ENCODE measurements at places on chromosomes 7 and 10.

- DNase-seq = no peak
Measured at GRCh38 chr7:121072826-121073225, 84.3 kb downstream of the CPED1 start.

- no peak for DNase-seq
Measured at GRCh38 chr10:88182601-88182930, 319.1 kb downstream of the PTEN start.

GRCh38 chr7:54015251-54015650, 526.9 kb upstream of the VSTM2A start:
- DNase-seq = no peak

- no peak for DNase-seq
Measured at GRCh38 chr10:5523796-5524574, 776 bp upstream of the CALML3 start.

GRCh38 chr10:59793919-59794318, 40.7 kb upstream of the MRLN start:
- no peak for DNase-seq

DNA sequence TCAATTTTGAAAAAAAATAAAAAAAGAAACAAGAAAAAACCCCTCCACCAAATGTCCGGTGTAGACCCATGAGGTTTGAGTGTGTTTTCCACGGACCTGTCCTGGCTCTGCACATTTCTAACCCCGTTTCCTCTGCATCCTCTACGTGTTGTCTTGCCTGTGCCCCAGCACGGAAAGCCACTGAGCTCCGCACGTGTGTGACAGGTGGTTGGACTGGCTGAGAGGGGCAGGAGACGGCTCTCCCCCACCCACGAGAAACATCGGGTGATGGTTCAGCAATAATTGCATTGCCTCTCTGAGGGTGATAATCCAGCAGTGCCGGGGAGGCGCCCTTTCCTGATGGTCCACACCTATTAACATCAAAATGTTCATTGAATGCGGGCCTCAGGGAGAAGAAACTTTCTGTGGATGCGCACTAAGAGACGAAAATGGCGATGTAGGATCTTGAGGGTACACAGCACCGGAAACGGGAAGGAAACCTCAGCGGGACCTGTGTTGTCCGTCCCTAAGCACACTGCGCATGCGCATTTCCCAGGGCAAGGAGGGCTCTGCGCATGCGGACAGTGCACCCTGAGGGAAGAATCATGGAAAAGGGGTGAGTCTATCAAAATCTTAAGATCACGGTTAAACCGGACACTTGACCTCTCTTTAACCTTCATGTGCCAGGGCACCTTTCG, 470.1 kb upstream of the ADARB2 start:
- no peak for DNase-seq

- no peak for DNase-seq
Measured at GRCh38 chr7:57424515-57425238, 25.3 kb upstream of the ZNF716 start.

GRCh38 chr10:132742837-132743194, 43.1 kb downstream of the NKX6-2 start:
- DNase-seq = no peak

DNA sequence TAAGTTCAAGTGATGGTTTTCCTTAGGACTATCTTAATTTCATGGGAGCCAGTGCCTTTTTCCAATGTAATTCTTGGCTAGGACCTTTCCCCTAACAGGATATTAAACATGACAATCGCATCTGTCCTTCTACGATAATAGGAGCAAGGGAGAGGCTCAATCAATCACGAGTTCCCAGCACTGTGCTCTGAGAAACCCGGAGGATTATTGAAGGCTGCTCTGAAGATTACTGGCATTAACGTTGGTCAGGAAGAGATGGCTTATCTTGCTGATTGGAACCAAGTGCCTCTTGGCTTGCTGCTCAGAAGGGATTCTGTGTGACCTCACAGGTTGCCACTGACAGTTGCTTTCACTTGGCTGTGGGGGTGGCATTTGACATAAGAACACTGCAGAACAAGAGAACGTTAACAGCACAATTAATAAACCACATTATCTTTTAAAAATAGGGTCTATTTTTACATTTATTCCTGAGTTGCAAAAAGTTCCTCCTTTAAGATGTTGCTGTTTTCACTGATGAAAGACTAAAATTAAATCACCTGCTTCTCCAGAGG, 252.1 kb upstream of the TAC1 start:
- no peak for DNase-seq

GRCh38 chr7:139426258-139427028, 57.0 kb downstream of the KLRG2 start:
- no peak for DNase-seq

DNA sequence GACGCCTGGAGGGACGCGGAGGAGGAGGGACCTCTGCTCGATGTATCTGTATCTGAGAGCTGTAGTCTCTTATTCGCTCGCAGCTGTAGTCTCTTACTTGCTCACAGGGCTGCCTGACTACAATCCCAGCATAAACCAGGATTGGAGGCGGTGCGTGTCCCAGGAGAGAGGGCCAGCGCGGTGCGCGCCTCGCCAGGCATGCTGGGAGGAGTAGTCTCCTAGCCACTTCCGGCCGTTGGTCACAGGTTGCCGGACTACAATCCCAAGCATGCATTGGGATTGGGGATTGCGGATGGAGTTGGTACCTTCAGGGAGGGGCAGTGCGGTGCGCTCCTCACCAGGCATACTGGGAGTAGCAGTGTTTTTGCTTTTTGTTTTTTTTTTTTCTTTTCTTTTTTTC, 421.7 kb upstream of the NUPR2 start:
- no peak for DNase-seq

GRCh38 chr10:5835446-5836095, 22.3 kb upstream of the GDI2 start:
- DNase-seq = no peak

- no peak for DNase-seq
Measured at GRCh38 chr10:122639801-122640200, 59.8 kb downstream of the C10orf120 start.

DNA sequence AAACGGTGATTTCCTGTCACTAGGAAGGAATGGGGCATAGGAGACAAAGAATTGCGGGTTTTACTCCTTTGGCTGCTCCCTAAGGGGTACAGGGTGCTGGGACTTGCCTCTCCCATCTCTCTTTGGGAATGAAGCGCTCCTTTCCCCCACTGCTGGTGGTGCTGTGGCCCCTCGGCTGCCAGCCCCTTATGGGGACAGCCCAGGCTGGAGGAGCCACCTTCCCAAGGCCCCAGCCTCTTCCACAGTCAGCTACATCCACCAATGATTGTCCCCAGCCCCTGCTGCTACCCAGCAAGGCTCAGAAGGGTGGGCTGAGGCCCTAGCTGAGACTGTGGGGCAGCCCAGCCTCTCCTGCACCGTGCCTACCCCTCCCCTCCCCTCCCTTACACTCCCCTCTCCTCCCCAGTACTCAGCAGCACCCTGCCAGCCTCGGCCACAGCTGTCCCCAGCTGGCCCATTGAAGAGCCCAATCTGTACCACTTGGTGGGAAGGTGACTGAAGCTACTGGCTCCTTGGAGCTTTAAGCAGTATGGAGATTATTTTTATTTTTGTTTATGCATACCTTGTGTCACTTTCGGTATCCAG, 19.0 kb downstream of the PRKAG2 start:
- DNase-seq = peak; percentile 8

DNA sequence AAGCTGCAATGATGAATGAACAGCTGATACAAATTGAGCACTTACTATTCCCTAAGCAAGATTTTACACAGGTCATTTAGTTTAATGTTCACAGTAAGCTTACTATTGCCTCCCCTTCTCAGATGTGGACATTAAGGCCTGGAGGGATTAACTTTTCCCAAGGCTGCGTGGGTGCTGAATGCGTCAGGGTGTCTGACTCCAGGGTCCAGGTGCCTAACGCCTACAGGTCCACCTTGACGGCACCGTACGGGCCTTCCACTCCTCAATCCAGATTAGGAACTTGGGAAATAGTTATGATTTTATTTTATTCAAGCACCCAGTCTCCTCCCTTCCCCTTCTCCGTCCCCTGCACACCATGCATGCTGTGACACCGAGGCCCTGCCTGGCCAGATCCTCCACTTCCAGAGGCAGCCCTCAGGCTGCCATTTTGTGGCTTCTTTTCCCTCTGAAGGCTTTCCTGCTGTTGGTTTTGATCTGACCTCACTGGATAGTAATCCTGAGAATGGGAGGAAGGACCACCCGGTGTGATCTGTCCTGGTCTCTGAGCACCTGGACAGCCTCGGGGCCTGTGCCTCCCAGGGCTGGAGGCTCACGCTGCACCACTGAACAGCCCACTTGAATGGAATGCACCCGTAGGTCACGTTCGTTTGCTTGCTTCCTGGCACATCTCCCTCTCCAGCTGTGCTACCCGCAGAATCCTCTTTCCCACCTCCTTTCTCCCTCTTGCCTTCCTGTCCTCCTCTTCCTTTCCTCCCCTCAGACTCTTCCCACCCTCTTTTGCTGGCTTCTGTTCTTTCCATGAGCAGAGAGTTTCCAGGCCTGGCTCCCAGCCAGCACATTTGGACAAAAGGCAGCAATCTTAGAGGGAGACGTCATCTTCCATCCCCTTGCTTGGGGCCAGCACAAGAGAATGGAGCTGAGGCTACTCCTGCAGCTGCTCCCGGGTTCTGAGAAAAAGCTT, 14.4 kb downstream of the DENND2A start:
- peak; percentile 64 for DNase-seq

GRCh38 chr7:43758822-43759683, 573 bp downstream of the BLVRA start:
- DNase-seq = peak; percentile 68

DNA sequence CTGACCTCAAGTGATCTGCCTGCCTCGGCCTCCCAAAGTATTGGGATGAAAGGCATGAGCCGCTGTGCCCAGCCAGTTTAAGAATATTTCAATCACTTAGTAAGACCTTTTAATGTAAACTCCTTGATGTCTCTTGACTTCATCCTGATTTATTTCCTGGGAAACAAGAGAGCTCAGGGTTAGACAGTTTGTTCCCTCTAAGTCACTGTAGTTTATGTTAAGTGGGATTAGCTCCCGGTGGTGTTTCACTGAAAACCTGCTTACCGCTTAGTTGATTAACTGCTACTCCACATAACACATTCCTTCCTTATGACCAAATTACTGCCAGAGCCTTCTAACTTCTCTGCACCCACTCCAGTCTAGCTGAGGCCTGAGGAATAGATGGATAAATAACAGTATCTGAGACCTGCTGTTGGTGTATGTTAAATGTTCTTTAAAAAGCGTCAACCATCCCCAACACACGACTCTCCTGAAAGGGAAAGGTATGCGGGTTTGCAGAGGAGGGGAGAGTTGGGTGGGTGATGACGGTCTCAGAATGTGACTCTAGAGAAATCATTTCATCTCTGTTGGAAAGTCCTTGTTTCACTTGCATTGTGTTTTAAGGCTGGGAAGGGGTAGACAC, 48.7 kb downstream of the CREB3L2 start:
- DNase-seq = no peak

DNA sequence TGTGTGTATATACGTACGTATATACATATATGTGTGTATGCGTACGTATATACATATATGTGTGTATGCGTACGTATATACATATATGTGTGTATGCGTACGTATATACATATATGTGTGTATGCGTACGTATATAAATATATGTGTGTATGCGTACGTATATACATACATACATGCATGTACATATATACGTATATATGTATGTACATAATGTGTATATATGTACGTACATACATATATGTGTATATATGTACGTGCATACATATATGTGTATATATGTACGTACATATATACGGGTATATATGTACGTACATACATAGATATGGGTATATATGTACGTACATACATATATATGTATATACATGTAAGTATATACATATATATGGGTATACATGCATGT, 332.1 kb downstream of the CRPPA start:
- DNase-seq = no peak

DNA sequence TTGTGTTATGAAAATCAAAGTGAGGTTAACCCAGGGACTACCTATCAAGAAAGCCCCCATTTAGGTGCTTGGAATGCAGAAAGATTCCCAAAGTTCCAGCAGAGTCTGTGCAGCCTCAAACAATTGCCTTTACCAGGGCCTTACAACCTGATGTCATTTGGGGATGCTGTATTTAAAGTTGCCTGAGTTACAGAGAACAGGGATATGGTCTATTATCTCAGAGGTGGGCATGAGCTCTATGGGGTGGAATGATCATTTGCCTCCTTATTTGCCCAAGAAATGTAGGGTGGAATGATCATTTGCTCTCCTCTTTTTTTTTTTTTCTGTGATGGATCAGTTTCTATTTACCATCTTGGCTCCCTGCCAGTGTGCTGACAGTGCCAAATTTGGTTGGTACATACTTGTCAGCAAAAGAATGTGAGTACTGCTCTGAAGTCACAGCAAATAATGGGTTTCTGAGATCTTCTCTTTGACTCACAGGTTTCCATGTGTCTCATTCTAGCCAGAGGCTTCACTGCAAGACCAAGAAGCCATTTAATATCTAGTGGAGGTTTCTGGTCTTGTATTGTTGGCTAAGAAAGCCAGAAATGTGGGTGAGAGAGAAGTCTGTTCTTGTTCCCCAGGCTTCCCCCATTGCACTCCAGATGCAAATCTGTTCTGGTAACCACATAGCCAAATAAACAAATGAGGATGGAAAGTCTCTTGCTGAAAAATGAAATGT, 45.5 kb upstream of the ZNRF2 start:
- DNase-seq = peak; percentile 73

GRCh38 chr7:130844811-130845580, 111.0 kb upstream of the KLF14 start:
- DNase-seq = no peak

DNA sequence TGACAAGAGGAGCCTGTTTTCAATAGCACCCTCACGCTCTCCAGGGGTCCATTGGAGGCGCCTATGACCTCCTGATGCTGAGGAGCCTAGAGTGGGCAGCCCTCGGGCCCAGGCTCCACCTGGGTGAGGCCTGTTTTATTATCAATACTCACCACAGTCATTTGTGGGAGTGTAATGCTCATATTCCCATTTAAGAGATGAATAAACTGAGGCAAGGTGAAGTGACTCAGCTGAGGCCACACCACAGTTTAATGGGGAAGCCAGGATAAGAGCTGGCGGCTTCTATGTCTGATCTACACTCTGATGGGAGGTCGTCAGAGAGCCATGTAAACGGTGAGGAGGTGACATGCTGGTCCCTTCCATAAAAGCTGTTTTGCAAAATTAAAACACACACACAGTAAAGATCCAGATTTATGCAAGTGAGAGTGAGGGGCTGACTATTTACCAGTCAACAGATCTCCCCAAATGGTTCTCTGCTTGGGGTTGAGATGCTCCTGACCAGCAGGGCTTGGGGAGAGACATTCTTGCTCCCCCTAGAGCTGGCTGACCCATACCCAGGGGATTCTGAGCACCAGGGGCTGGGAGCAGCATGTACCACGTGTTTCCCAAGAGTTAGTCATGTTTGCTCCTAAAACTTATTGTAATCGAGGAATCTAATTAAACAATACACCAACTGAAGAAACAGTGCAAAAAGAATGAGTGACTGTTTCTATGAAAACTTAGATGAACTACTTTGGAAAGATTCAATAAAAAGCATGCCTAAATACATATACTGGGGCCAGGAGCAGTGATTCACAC, 81.0 kb upstream of the INSIG1 start:
- DNase-seq = no peak

DNA sequence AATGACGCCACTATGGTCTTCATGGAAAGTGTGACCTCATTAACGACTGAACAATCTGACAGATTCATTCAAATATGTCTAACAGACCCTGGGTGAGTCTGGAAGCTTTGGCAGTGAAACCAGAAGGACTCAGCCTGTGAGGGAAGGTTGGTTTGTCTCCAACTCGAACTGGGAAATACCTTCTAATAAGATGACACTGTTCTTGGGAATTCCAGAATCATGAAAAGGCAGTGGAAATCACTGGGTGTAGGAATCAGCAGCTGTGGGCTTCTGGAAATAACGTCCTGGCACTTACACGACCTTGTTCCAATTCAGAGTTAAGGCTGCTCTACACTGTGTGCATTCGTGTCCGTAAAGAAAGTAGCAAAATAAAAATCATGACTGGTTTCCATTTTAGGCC, 75.1 kb downstream of the DGKI start:
- DNase-seq = no peak

All from lower lobe of right lung (tissue), 2 donors.